Right lobe of liver (tissue), 6 donors: ENCODE measurements at places on chromosomes 11 and 22. TPM values are rescaled to one million over a fixed set of nuclear protein-coding genes. Genes with fewer than 3 reads are reported as not detected.

MB gene
- 0.97 TPM for total RNA-seq

DNA sequence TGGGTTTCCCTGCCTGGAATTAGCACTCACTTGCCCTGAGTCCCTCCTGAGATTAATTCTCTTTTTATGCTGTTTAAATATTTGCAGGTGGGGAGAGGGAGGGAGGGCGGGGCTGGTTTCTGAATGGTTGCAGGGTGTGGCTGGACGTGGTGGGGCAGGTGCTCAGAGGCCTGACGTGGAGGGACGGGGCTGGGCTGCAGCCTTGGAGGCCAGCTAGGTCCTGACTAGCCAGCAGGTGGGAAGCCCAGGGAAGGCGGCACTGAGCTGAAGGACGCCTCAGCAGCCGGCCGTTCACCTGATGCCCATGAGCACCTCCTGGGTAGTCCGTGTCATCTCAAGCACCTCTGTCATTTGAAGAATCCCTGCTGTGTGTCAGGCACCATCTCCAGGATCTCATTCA, 21.3 kb downstream of the SGSM1 start:
- no peak for DNase-seq

DNA sequence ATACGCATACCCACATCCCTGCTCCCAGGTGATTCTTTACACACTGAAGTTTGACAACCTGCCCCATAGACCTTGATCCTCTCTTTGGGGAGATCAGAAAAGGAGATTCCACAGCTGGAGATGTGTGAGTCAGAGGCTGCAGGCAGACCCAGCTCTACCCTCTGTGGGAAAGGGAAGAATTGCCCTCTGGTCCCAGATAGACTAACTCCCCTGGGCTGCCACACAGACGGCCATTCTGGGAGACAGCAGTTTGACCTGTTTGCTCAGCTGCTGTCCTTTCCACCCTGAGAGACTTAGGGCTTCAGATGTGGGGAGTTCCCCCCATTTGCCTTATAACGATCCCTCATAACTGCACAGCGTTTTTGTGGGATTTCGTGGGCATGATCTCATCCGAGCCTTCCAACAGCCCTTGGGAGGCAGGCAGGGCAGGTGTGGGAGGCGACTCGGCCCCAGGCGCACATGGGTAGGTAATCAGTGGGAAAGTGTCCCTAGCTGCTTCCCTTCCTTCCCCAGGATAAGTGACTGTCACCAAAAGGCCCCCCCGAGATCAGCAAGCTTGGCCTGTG, 14.1 kb downstream of the FAM83F start:
- no peak for DNase-seq

- no peak for DNase-seq
Measured at GRCh38 chr22:22682807-22683667, 38.6 kb downstream of the GGTLC2 start.

- DNase-seq = no peak
Measured at GRCh38 chr11:97938789-97939188, 1082.0 kb upstream of the CNTN5 start.
